HepG2 (cell line): ENCODE measurements at places on chromosomes 7 and 10.

GRCh38 chr10:11017570-11018431, at the start of gene CELF2:
Gene CELF2 (plus strand): TSS chr10:11017872. CDS start chr10:11018090, 218 bp downstream.
- DNase-seq: no peak
- no peak within 1 kb of the TSS for H3K4me3 ChIP-seq
- H3K4me1 ChIP-seq: no peaks in the 10 kb centered on the region

DNA sequence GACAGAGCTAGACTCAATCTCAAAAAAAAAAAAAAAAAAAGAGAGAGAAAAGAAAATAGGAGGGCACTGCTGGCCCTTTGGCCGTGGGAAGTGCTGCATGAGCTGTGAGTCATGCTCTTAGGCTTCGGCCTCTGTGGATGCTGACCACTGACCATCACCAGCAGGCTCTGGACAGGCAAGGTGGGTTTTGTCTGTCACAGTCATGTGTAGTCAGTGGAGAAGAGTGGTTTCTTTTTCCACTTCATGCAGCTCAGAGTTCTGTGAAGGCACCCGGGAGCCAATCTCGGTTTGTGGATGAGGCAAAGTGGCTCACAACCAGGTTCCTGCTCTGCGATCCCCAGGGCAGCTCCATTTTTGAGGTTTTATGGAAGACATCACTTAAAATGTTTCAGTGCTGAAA, 58.1 kb downstream of the PRTFDC1 start:
- H3K4me1 ChIP-seq: no peaks in the 10 kb centered on the region
- H3K4me3 ChIP-seq: no peak overlapping the region
- H3K27me3 ChIP-seq: no peaks in the 10 kb centered on the region
- no peak for DNase-seq

DNA sequence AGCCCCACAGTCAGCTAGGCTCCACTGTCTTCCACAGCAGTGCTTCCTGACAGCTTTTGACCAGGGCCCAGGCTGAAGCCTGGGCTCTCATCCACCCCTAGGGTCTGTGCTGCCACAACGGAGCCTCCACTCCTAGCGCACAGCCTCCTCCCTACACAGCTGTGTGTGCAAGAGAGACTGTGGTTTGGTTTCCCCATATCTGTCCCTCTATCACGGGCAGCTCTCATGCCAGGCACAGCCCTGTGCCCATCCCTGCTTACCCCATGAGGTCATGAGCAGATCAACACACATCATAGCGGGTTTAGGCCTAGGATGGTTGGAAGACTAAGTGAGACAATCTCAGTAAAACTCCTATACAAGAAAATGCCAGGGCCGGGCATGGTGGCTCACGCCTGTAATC, 61.7 kb upstream of the PLXNA4 start:
- no peaks in the 10 kb centered on the region for H3K27me3 ChIP-seq
- no peak overlapping the region for H3K27ac ChIP-seq
- no peak overlapping the region for H3K4me3 ChIP-seq
- no peaks in the 10 kb centered on the region for H3K36me3 ChIP-seq
- H3K4me1 ChIP-seq: no peaks in the 10 kb centered on the region

- no peak for DNase-seq
- H3K36me3 ChIP-seq: no peaks in the 10 kb centered on the region
- H3K27me3 ChIP-seq: no peaks in the 10 kb centered on the region
- no peaks in the 10 kb centered on the region for H3K4me1 ChIP-seq
- no peak overlapping the region for H3K27ac ChIP-seq
Measured at GRCh38 chr10:23478570-23478969, 39.7 kb downstream of the OTUD1 start.

GRCh38 chr7:50339990-50340500, 35.5 kb downstream of the IKZF1 start:
- no peak for DNase-seq
- H3K36me3 ChIP-seq: no peaks in the 10 kb centered on the region
- no peak overlapping the region for H3K4me3 ChIP-seq
- H3K4me1 ChIP-seq: no peaks in the 10 kb centered on the region
- H3K27me3 ChIP-seq: peaks cover 22% of the 10 kb centered on the region; the same call in 1 of the 3 replicates
